ENCODE measurements at places on chromosomes 12 and 14. TPM values are rescaled to one million over a fixed set of nuclear protein-coding genes. Genes with fewer than 3 reads are reported as not detected.

DNA sequence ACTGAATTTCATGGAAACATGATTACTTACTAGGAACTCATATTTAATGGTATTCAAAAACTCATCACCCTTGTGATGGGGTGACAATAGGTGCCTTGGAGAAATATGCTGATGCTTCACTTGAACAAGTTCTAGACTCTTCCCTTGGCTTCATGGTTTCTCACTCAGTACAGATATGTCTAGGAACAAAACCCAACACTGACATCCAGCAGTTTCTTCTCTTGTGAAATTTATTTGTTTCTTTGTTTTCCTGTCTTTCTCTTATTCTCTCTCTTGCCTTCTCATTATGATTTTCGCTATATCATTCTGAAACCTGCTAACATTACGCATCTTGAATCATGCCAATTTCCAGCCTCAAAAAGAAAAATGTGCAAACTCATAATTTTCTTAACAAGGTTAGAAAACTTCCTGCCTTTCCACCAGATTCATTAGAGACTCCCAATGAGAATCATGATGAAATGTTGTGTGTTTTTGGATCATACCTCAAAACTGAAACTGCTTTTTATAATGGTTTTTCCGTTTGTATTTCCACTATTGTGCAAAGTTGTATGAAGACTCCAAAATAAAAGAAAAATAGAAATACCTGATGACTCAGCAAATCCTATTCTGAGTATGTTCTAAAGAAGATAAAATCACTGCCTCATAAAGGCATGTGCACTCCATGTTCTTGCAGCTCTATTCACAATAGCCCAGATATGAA, 1021.5 kb downstream of the TMEM121 start:
- H3K27ac ChIP-seq = no peak overlapping the region
- H3K36me3 ChIP-seq = no peaks in the 10 kb centered on the region
- no peaks in the 10 kb centered on the region for H3K27me3 ChIP-seq
- no peak for DNase-seq
- H3K4me3 ChIP-seq = no peak overlapping the region

DNA sequence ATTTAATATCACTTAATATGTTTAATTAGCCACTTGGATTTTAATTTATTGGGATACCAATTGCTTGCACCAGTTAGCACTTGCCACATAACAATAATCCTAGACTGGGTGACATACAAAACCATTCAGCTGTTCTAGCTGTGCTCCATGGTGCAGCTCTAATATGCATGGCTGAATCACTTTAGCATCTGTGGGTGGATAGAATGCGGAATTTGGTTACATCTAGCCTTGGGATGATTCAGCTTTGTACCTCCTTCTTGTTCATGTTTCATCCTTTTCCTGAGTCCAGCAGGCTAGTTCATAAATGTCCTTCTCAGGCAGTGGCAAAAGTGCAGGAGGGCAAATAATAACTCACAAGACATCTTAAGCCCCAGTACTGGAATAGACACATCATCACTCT, 1263.0 kb downstream of the LRFN5 start:
- no peaks in the 10 kb centered on the region for H3K36me3 ChIP-seq
- H3K4me3 ChIP-seq = no peak overlapping the region
- no peak for DNase-seq

PTCSC3 gene
- not detected for total RNA-seq

GUCY2C gene
- not detected for total RNA-seq
